ENCODE measurements at places on chromosomes 2 and 18.

DNA sequence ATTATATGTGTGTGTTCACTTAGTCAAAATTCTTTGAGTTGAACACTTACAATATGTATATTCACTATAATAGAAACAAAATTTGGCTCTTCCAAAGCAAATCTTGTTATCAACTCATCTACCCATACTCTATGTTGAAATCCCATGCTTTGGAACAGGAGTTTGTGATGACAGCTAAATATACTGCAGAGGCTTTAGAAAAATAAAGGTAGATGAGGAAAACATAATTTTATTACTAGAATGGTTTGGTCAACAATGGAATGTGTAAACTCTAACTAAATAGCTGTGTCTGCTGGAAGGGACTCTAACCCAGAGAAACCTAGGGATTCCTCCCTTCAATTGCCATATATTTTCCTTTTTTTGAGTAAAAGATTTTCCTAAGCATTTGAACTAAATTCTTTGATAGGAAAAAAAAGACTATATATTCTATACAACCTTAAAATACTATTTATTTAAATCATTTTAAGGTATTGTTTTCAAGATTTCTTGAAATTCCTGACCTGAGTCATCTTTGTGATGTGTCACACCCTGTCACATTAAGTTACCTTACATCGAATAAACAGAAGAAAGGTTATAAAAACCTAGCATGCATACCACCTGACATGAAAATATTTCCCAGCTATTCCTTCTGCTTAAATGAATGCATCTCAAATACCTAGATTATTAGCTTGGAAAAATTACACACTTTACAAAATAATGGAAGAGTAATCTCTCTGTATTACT, 175.5 kb downstream of the OTX1 start:
- DNase-seq: no peak

- no peak for DNase-seq
Measured at GRCh38 chr18:49026501-49027373, 76.0 kb upstream of the SMAD7 start.

- DNase-seq: no peak
Measured at GRCh38 chr18:9855681-9856080, 30.1 kb upstream of the TXNDC2 start.

- no peak for DNase-seq
Measured at GRCh38 chr2:220787251-220787650, 784.9 kb downstream of the EPHA4 start.

DNA sequence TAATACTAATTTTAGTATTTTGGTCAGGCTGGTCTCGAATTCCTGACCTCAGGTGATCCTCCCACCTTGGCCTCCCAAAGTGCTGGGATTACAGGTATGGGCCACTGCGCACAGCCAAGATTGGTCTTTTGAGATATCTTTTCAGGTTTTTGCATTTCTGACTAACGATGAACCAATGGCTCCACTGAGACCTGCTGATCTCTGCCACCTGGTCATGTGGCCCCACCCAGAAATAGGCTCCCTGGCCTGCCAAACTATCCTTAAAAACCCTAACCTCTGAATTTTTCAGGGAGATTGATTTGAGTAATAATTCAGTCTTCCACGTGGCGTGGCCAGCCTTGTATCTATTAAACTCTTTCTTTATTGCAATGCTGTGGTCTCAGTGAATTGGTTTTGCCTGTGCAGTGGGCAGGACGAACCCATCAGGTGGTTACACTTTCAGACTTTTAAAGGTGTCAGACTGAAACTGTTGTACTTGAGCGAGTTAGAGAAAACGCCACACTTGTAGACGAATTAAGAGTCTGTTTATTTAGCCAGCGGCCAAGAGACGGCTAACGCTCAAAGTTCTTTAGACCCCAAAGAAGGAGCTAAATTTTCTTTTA, 85.8 kb upstream of the MSH6 start:
- no peak for DNase-seq

GRCh38 chr2:188811522-188811921, 162.7 kb upstream of the COL3A1 start:
- DNase-seq: no peak

DNA sequence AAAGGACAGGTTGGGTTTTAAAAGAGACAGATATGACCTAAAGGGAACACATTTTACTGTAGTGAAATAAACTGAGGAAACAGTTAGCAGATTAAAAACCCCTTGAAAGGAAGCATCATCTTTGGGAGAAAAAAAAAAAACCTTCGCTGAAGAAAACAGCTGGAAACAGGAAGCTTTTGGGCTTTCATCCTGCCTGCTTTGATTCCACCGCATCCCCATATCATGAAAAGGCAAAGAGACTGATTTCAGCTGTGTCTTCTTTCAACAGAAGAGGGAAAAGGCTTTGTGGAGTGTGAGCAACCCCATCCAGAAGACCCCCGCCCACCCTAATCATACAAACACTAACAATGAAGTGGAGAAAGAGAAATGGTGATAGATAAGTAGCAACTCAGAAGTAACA, 86.4 kb downstream of the TCF4 start:
- no peak for DNase-seq

DNA sequence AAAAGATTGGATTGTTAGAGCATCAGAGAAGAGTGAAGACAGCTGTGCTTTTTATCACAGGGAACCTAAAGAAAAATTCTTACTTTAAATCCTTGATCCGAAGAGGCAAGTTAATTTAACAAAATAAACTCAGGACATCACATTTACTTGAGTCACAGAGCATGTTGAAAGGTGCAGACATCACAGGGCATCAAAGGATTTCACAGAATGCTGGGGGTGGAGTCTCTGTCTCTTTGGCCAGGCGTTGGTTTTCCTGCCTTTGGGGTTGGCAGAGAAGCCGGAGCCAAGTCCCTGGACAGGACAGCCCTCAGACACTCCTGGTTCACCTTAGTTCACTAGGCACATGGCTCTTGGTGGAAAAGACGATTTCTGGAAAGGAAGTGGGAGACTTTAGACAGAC, 56.3 kb downstream of the SH3RF3 start:
- DNase-seq: no peak

GRCh38 chr2:235954888-235955480, 213.2 kb downstream of the GBX2 start:
- DNase-seq: no peak

- peak; percentile 43 for DNase-seq
Measured at GRCh38 chr2:45643543-45644542, 7.6 kb upstream of the PRKCE start.

DNA sequence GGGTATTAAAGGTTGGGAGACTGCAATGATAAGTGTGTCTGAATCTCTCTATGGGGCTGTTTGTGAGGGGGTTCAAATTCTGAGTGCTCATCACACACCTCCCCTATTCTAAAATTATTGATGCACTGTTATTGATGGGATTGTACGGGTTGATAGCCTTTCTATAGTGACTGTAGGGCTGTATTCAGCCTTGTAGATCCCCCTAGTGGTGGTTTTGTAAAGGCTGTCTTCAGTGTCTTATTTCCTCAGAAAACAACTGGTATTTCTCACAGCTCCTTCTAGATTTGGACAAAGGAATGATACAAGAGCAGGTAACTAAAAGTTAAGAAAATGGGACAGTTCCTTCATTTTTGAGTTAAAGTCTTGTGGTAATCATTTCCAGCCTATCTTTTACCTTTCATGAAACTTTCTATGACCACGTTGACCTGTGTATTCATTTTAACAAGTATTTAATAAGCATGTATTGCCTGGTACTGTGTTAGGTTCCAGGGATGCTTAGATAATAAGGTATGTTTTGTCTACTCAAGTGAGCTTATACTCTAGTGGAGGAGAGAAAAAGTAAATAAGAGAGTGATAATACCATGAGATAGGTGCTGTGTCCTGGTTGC, 21.2 kb downstream of the SMAD4 start:
- peak; percentile 63 for DNase-seq

GRCh38 chr2:86001326-86001725, 104.4 kb downstream of the POLR1A start:
- DNase-seq: no peak

DNA sequence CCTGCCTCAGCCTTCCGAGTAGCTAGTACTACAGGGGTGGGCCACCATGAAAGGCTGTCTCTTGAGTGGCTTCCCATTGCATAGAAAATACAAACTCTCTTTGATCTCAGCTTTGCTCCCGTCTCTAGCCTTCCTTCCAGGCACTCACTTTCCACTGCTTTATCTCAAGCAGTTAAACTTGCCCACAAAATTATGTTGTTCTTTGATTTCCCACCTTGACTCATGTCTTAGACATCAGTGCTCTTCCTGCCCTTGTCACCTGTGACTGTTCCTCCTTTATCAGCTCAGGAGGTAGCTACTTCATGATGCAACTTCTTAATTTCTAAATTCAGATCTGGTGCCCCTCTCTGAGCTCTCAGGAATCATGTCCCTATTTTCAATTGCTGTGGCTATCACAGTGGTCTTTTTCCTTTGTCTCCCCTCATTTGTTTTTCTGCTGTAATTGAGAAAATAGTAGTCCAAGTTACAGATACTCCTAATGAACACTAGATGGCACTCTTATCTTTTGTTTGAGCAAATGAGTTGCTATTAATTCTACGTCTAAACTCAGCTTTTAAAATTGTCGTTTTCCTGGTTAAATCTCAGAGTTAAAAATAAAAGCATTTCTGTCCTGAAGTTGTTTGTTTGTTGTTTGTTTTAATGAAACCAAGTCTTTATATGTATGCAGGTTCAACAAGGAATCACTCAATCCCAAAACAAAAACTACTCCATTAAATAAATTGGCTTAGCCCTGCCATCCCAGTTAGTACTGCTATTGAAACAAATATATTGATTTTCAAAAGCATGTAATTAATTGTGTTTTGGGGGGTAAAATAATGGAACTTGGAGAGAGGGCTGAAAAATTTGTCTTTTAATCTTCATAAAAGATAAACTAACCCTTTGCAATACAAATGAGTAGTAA, 46.9 kb upstream of the GREB1L start:
- peak; percentile 76 for DNase-seq

DNA sequence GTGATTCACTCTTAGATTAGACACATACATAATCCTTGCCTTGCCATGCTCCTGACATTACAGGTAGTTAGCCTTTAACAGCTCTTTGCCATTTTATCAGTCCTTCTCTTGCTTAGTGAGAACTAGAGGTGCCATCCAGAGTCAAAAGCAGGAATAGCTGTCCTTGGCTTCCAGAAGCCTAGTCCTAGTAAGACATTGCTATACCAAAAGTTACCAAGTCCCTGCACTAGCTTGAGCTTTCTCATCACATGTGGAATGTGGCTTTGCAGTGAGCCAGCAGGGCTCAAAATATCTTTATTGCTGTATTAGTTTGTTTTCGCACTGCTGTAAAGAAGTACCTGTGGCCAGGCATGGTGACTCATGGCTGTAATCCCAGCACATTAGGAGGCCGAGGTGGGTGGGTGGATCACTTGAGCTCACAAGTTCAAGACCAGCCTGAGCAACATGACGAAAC, 104.7 kb upstream of the NOSTRIN start:
- DNase-seq: no peak

GRCh38 chr2:195560209-195560895, 96.7 kb upstream of the SLC39A10 start:
- no peak for DNase-seq

- no peak for DNase-seq
Measured at GRCh38 chr2:234705108-234705507, 208.2 kb upstream of the ARL4C start.

DNA sequence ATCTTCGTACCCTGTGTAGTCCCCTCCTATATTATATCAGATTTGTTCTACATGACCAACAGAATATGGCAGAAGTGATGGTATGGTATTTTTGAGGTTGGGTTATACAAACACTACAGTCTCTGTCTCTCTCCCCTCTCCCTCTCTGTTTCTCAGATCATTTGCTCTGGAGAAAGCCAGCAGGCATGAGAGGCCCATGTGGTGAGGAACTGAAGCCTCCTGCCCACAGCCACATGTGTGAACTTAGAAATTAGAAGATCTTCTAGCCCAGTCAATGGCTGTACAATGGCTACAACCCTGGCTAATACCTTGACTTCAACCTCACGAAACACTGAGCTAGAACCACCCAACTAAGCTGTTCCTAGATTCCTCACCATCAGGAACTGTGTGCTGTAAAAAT, 250.6 kb downstream of the SMAD2 start:
- no peak for DNase-seq

GRCh38 chr2:120237491-120237902, 14.3 kb upstream of the TMEM185B start:
- no peak for DNase-seq

- DNase-seq: no peak
Measured at GRCh38 chr18:10771053-10771709, 245.4 kb downstream of the NAPG start.

DNA sequence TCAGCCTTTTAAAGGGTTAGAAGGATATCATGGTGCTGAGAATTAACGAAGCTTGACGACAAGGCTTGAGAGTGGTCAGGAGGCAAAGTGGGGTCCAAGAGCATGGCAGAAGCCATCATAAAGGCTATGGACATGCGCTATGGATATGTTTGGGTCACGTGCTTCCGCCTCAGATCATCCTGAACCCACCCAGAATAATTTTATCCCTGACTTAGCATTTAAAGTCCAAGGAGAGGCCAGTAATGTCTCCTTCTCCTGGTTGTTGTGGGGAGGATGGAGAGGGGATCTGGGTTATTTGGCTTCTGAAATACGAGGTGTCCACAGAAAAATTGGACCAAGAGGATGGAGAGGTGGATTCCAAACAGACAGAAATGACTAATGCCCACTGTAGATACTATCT, 38.8 kb upstream of the RBMS1 start:
- DNase-seq: no peak
